Renal cortical epithelial cell (primary cell): ENCODE measurements at places on chromosomes 7 and 10.

DNA sequence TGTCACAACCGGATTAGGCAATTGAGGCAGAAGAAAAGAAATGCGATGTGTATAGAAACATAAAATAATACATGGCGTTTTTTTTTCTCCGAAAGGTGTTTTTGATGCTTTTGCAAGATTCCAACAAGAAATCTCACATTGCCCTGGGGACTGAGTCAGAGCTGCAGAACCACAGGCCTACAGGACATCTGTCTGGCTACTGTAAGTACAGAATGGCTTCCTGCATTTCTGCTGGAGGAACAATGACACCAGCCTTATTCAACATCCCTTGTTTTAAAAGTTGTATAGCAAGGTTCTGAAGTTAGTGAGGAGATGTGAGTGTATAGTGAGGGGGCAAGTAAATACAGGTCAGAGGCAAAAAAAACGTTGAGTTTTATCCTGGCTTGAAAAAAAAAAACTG, 256.4 kb downstream of the ABCA13 start:
- no peak for DNase-seq

- no peak for DNase-seq
Observed at GRCh38 chr7:155715111-155715805, 70.8 kb downstream of the RBM33 start.

DNA sequence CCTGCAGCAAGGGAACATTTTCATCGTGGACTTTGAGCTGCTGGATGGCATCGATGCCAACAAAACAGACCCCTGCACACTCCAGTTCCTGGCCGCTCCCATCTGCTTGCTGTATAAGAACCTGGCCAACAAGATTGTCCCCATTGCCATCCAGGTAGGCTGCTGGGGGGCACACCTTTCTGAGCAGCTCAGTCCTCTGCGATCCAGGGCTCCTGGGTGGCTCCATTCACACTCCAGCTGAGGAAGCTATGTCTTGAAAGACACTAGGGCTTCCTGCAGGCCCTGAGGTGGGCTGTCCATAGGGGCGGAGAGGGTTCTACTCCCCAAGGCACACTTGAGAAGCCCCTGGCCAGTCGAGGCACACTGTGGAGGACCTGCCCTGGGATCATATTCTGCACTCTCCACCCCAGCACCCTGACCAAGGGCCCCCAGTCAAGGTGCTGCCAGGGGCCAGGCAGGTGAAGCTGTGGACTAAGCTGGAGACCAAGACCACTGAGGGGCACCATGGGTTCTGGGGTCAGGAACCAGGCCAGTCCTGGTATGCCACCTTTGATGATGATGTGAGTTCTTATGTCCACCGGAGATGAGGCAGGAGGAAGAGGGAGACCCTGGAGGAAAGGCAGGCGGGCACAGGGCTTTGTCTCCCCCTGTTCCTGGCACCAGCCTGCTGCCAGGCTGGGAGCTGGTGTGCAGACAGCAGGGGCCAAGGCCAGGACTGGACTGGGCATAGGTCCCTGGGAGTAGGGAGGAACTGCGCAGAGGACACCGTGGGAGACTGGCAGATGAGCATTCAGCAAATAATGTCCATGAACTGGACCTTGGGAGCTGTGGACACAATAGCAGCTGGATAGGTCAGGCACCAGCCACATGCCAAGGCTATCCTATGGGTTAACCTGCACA, 54.8 kb downstream of the ALOX5 start:
- DNase-seq = no peak

DNA sequence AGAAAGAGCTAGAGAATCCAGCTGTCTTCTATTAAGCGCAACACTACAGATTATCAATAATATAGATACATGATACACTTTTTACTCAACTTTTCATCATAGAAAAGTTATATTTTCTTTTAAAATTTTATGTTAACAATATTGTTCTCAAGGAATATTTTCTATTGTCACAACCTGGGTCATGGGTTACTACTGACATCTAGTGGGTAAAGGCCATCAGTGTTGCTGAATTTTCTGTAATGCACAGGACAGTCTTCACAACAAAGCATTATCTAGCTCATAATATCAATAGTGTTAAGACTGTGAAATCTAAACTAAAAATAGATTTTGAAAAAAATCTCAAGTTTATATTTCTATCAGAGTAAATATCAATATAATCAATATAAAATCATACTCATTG, 209.8 kb downstream of the ZNF33B start:
- DNase-seq = no peak

- peak; percentile 25 for DNase-seq
Observed at GRCh38 chr10:99975942-99976809, 33.6 kb downstream of the DNMBP start.

- DNase-seq = no peak
Observed at GRCh38 chr7:22386206-22386858, 29.4 kb upstream of the RAPGEF5 start.

GRCh38 chr7:21364801-21365271, 63.0 kb upstream of the SP4 start:
- DNase-seq = no peak

- peak; percentile 97 for DNase-seq
Observed at GRCh38 chr7:80781561-80781979, 137.3 kb downstream of the SEMA3C start.

DNA sequence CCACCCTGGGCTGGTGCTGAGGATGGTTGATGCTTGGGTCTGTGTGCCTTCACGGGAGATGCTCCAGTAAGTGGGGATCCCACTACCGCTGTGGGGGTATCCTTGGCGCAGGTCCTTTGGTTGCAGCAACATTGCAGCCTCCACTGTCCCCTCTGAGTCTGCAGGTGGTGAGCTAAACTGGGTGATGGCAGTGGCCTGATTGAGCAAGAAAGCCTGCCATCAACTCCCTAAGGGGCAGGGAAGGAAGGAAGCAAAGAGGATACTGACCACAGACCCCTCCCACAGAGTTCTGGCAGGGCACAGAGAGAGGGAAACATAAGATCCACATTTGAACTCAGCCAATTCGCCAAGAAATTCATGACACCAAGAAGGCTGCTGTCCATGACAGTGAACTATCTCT, 43.2 kb downstream of the MYO1G start:
- no peak for DNase-seq

DNA sequence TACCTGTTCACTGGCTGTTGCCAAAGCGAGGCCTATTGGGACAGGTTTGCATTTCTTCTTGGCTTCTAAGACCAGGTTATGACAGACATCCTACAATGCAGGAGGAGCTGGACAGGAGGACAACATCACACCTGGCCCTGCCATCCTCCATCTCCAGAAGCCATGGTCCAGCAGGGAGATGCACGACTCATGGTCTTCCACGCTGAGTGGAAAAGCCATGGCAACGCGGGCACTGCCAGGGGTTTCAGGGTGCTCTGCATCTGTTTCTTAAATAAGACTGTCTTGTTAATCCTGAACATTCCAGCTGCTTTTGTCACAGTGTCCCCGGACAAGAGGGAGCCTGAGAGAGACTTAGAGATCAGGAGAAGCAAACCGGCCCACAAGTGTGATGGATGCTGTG, 40.3 kb downstream of the CLRN3 start:
- DNase-seq = no peak

GRCh38 chr7:39950473-39951225, 593 bp downstream of the CDK13 start:
- DNase-seq = no peak

DNA sequence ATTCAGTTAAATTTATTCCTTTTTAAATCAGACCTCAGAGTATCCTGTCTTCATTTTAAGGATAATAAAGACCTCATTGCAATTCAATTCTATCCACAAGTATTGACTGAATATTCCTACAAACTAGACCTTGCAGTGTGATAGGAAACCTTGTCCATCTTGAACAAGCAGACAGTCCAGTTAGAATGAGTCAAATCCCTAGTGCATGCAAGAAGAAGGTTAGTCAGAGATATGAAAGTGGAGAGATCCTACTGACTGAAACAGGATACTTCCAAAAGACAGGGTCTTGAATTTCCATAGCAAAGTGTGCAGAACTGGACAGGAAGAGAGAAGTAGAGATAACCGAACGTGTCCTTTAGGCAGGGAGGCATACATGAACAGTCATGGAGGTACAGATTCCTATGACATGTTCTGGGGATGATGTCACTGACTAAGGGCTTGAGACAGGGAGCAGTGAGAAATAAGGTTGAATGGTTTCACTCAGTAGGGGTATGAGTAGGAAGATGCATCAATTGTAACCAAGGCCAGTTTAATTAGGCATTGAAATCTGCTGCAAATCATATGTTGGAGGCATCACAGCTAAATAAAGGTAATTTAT, 45.2 kb downstream of the PPP1R3A start:
- no peak for DNase-seq

DNA sequence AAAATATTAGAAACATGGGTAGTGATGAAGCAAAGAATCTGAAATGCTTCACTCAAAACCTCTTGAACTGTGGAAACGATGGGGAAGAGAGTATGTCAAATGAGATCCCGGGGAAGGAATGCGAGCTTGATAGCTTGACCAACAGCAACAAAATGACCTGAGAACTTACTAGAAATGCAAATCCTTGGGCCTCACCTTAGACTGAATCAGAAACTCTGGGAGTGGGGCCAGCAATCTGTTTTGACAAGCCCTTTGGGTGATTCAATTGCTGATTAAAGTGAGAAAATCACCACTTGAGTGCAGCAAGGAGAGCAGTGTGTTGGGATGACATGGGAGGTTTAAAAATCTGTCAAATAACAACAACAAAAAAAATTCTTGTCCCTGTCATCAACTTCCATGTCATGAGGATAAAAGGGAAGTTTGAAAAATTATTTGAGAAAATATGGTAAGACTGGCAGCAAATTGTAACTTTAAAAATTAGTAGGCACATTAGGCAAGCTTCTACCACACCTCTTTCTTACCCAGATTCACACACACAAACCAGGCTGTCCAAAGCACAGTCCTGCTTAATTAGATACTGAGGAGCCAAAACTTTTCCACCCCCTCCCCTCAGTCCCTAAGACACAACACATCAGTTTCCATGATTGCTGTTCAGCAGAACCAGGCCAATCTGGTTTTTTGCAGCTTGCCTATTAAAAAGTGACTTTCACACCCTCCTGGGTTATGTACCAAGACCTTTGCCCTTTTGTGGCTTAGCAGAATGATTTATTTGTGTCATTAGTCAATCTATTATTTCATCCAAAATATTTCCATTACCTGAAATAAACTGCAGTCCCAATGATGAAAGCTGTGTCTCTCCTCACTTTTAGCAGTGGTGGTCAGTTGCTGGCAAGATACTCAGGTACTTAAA, 15.6 kb downstream of the CALCR start:
- DNase-seq = peak; percentile 94

DNA sequence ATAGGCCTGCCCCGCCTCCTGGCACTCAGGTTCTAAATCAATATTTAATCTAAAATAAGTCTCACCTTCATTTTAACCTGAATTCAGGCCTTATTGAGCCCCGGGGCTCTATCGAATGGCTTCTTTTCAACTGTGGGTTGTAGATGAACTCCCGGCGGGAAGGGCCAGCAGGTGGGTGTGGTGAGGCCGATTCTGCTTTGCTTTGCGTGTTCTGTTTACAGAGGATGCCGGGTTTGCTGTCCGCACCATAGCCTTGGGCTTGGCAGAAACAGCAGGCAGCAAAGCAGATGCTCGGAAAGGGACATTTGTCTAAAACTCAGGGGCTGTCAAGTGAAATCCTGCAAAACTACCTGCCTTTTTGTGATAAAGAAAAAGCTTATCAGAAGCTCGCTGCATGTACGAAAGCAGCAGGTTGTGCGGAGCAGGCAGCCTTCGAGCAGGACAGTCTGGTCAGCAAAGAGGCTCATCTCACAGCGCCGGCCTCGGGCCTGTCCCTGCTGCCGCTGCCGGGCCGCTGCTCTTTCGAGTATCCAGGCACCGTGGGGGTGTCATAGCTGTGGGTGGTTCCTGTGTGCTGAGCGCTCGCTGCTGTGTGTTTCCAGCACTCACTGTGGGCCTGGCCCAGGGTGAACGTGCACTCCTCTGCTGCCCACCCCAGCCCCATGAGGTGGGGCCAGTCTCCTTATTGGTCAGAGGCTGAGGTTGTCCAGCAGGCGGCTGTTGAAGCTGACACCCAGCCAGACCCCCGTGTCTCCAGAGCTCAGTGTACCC, 434.8 kb upstream of the FOXK1 start:
- DNase-seq = no peak

DNA sequence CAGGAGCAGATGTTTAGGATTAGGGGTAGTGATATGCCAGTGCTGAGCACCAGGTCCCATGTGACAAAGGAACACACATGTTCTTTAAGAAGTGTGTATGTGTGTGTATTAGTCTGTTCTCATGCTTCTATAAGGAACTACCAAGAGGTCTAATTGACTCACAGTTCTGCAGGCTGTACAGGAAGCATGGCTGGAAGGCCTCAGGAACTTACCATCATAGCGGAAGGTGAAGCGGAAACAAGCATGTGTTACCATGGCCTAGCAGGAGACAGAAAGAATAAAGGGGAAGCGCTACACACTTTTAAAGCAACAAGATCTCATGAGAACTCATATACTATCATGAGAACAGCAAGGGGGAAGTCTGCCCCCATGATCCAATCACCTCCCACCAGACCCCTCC, 22.8 kb upstream of the PDZD8 start:
- no peak for DNase-seq

DNA sequence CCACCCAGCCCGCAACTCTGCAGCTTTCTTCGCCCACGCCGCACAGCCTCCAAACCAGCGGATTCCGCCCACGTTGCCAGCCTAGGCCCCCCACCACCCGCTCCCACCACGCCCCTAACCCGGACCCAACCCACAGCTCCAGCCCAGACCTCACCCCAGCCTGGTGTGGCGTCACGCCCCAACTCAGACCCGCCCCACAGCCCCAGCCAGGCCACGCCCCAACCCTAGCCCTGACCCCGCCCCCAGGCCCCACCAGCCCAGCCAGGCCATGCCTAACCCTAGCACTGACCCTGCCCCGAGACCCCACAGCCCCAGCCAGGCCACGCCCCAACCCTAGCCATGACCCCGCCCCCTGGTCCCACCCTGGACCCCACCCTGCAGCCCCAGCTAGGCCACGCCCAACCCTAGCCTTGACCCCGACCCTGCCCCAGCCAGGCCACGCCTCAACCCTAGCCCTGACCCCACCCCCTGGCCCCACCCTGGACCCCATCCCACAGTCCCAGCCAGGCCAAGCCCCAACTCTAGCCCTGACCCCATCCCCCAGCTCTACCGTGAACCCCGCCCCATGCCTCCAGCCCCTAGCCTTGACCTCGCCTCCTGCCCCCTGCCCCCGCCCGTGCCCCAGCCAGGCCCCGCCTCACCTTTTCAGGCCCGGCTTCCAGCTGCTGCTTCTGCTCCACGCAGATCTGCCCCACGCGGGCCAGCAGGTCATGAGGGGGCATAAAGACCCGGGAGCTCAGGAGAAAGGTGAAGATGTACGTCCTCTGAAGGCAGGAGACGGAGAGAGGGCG, 64.0 kb downstream of the RASGEF1A start:
- DNase-seq = no peak

DNA sequence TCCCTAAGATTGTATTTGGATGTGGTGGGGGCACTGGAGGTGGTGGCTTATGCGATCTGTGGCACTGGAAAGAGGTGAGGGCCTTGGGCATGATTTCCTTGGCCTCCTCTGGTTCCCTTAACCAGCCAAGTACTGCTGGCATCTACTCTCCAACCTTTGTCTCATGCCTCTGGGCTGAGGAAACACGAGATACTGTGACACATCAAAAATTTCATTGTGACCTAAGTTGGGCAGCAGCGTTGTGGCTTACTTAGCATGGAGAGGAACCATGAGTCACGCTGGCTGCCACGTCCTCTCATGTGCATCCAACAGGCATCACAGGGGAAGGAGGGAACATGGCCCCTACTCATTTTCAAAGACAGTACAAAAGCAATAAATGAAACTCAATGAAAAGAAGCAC, 29.7 kb upstream of the GSDME start:
- DNase-seq = peak; percentile 99

GRCh38 chr7:2553108-2553507, 2.2 kb downstream of the BRAT1 start:
- DNase-seq = no peak

- DNase-seq = peak; percentile 63
Observed at GRCh38 chr10:32981760-32982159, 23.7 kb upstream of the ITGB1 start.
